ENCODE measurements at places on chromosomes 6 and 20. TPM values are rescaled to one million over a fixed set of nuclear protein-coding genes. Genes with fewer than 3 reads are reported as not detected.

GABBR1 gene
- total RNA-seq: 1.6 TPM

BPI gene
- total RNA-seq: not detected

TNFAIP3 gene
- total RNA-seq: 19.2 TPM

SEMG1 gene
- total RNA-seq: not detected

PXDC1 gene
- 60.5 TPM for total RNA-seq

CAGE1 gene
- not detected for total RNA-seq

C20orf202 gene
- not detected for total RNA-seq

PTCRA gene
- total RNA-seq: not detected

GFRA4 gene
- not detected for total RNA-seq

CLDN20 gene
- not detected for total RNA-seq

DNAH8 gene
- total RNA-seq: not detected

DOP1A gene
- 4.4 TPM for total RNA-seq

KCNB1 gene
- total RNA-seq: not detected

TCF15 gene
- total RNA-seq: not detected

BAG2 gene
- total RNA-seq: 23.6 TPM

HRH3 gene
- not detected for total RNA-seq

DNA sequence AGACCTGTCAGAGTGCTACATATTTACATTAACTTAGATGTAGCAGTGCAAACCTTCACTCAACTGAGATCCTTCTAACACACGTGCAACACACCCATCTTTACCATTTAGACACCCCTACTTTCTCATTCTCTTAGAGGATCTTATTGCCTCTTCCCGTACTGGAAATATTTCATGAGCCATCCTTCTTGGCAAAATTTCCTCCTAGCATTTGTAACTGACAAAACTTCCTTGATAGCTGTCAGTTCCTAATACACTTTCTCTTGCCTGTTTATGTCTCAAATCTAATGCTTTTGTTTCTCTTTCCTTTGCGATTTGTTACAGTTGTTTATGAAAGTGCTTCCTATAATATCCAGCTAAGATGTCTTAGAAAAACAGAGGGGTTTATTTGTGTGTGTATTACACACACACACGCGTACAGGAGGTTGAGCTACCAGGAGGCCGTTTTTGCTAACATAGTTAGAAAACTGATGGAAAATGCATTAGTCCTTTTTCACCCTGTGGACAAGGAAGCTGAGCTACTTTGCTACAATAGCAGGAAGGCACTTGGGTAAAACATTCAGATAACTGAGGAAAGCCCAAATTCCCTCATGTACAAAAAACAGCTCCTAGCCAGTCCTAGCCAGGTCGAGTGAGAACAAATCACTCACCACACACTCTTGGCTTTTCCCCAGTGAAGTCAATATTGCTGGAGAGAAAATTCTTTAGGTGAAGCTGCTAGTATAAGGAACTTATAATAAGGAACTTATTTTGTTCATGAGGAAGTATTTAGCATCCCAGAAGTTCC, 153.6 kb downstream of the NFATC2 start:
- DNase-seq: no peak

- no peak for DNase-seq
Observed at GRCh38 chr6:118586746-118587485, 38.8 kb downstream of the PLN start.

DNA sequence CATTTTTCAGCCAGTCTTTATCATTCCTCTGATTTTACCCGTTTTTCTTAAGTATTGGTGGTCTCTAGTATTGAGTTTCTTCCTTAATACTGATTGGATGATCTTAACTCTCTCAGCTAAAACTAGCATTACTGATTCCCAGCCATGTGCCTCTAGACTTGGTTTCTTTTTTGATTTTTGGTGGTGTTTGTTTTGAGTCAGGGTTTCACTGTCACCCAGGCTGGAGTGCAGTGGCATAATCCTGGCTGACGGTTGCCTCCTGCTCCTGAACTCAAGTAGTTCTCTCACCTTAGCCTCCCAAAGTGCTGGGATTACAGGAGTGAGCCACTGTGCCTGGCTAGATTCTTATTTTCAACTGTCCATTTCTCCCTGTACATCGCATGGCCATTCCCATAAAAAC, 24.9 kb downstream of the DPPA5 start:
- no peak for DNase-seq

DNA sequence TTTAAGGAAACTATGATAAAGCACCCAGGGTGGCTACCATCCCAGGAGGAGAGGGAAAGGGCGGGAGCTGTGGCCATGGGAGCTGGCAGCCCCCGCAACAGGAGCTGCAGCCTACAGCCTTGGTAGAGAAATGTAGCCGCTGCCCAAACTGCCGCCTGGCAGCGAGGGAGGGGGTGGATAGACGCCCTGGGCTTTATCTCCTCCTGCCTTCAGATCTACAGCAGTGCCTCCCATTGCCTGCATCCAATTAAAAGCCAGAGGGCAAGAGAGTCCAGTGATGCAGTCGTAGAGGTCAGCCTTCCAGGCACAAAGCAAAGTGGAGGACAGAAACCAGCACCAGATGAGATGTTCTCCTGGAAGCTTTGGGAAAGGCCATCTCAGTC, 35.0 kb upstream of the ZFAND3 start:
- DNase-seq: no peak

- DNase-seq: peak; percentile 39
Observed at GRCh38 chr6:109456710-109457561, 1.4 kb upstream of the MICAL1 start.

DNA sequence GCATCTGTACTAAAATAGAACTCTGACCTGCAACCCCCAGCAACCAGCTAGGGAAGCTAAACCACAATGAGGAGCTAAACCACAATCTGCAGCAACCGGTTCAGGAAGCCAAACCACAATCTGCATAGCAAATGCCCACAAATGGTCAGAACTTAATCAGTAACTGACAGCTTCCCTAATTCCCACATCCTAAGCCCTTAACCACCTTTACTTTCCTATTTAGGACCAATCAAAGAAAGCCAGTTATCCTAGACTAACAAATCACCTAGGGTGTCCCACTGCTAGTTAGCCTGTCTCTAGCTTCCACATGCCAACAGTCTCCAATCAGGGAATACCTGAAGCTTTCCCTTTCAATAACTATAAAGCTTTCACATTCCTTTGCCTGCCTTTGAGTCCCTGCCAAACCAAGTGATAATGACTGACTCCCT, 424.6 kb upstream of the PTCHD4 start:
- peak; percentile 74 for DNase-seq

GRCh38 chr6:37549558-37549957, 49.9 kb upstream of the CCDC167 start:
- no peak for DNase-seq

DNA sequence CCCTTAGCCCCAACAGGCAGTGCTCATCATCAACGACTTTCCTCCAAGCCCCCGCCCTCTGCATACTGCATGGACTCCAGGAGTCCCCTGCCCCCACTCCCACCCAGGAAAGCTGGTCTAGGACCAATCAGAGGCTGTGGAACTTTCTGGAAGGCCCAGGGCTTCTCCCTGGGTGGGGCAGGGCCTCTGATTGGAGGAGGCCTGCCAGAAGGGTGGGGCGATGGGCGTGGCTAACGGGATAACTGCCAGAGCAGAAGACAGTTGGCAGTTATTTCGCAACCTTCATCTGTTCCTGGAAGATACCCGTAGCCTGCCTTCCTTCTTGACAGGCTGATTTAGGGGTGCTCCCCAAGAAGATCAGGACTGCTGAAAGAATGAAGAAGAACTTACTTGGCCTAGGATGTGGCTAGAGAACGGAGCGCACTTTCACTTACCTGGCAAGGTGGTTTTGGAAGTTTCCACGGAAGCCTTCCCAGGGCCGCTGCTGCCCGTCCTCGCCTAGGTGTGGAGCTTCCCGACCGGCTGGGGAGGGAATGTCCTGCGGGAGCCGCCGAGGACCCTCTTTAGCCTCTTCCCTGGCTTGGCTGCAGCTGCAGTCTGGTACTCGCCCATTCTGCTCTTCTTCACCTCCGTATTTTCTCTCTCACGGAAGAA, 209.0 kb downstream of the LRFN2 start:
- no peak for DNase-seq

DNA sequence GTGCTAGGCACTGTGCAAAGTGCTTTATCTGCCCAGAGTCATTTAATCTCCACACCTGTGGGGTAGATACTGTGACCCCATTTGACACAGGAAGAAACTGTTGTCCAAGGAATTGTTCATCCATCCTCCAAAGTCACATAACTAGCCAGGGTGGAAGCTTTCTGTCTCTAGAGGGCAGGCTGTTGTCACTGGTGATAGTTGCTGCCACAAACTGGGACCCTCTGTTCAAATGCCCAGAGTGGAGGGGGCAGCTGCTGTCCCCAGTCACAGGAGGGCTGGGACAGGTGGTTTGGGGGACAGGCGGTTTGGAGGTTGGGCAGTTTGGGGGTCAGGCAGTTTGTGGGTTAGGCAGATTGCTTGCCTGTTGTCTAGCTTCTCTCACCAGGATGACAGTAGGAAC, 16.1 kb upstream of the TMEM242 start:
- no peak for DNase-seq

DNA sequence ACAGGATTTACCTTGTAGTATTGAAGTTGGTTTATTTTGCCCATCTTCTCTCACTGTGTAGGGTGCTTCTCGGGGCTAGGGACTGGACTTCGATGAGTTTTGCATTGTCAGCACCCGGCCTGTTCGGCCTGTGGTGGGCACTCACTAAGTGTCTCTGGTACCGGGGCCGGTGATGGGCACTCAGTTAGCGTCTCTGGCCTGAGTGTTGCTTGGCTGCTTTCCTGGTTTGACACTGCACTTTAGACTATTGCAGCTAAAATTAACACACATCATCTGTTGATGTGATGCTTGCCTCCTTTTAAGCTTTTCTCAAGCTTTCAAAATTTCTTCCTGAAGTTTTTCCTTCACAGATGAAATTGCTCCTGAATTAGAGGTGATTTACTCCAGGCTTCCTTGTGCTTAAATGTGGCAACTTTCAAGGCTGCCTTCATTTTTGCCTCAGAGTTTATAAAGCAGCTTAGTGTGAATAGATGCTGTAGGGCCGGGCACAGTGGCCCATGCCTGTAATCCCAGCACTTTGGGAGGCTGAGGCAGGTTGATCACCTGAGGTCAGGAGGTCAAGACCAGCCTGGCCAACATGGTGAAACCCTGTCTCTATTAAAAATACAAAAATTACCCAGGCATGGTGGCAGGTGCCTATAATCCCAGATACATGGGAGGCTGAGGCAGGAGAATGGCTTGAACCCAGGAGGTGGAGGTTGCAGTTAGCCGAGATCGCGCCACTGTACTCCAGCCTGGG, 41.7 kb upstream of the TULP4 start:
- no peak for DNase-seq

DNA sequence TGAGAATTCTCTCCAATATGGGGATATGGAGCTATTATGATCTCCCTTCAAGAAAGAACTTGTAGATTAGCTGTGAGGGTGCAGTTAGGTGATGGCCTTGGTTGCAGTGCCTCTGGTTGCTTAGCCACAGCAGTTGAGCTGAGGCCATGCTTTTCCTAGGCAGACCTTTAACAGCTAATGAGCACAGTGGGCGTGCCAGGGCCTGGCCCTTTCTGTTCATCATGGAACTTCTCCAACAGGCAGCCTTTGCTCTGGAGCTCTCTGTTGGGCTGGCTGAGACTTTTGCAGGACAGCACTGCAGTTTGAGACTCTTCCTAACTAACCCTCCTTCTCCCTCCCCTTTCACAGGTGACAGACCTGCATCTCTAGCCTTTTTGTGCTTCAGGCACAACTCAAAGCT, 39.7 kb upstream of the TMEM170B start:
- DNase-seq: no peak

- DNase-seq: no peak
Observed at GRCh38 chr6:168182366-168182765, 103.4 kb upstream of the FRMD1 start.

DNA sequence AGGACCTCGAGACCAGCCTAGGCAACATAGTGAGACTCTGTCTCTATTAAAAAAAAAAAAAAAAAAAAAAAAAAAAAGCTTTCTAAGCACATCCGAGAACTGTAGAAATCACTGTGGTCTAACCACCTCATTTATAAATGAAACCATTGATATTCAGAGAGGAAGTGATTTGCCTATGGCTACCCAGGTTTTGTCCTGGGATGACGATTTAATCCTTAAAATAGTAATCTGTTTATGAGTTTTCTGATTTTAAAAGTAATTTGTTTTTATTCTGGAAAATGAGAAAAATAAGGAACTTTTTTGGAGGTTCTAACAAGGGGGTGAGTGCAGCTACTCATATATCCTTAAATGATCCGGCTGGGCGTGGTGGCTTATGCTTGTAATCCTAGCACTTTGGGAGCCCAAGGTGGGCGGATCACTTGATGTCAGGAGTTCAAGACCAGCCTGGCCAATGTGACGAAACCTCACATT, 6.5 kb upstream of the BTN3A2 start:
- DNase-seq: no peak

- no peak for DNase-seq
Observed at GRCh38 chr6:144778773-144779492, 493.8 kb downstream of the UTRN start.

All from Caki2 (cell line).